GM03348 (cell line): ENCODE measurements at places on chromosomes 12 and 14.
A peak's percentile ranks its signal among the peaks of the same experiment; 100 is the strongest.

- no peak for DNase-seq
Observed at GRCh38 chr12:32272465-32272864, 126.9 kb upstream of the FGD4 start.

DNA sequence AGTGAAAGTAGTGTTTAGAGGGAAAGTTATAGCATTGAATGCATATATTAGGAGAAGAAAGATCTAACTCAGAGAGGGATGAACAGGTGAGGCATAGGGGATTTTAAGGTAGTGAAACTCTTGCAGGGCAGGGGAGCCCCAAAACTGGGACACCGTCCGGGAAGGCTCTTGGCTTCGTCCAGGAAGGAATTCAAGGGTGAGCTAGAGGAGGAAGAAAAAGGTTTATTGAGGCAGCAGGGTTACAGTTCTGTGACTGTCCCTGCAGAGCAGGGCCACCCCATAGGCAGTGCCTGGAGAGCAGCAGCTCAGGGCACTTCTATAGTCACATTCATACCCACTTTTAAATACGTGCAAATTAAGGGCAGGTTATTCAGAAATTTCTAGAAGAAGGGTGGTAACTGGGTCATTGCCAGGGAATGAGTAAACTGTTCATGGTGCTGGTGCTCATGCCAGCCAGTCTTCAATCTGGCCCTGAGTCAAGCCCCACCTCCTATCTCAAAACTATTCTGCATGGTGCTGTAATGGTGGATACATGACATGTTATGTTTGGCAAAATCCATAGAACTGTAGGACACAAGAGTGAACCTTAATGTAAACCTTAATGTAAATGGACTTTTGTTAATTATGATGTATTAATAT lies 1.2 kb upstream of the OAS1 start:
- no peak for DNase-seq

- DNase-seq = peak; percentile 79
Observed at GRCh38 chr14:99946652-99947489, 118.4 kb upstream of the EVL start.

- DNase-seq = peak; percentile 22
Observed at GRCh38 chr12:81078469-81079196, 754 bp downstream of the ACSS3 start.

DNA sequence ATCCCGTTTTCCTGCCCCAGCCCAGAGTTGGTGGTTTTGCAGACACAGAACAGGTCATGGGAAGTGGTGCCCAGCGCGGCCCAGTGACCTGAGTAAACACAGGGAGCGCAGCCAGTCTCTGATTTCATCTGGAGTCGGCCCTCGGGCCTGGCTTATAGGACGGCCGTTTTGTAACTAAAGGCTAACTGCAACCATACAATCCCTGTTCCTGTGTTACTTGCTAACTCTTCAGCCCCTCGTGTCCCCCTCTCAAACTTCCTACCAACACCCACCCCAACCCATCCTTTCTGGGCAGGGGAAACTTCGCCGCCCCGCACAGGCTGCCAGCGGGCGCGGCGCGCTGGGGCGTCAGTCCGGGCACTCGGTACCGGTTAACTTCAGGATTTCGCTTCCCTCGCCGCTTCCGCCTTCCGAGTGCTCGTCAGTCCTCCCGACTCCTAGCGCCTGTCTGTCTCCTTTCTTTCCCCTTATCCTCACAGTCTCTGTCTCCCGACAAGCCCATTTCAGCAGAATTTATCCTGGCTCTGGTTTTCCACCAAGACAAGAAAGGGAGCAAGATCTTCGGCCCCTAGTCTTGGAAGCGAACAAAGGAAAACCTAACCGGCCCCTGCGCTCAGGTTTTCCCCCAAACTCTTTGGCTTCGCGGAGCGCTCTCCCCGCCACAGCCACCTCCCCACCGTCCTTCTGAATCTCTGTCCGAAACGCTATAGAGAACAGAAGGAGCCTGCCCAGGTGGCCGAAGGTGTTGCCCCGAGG lies 2.0 kb downstream of the SIX1 start:
- peak; percentile 61 for DNase-seq

GRCh38 chr12:43636725-43637463 lies 84.9 kb upstream of the ADAMTS20 start:
- DNase-seq = no peak

- peak; percentile 85 for DNase-seq
Observed at GRCh38 chr12:12979731-12980259, 20.3 kb downstream of the HEBP1 start.

GRCh38 chr14:75206190-75206589 lies 29.8 kb upstream of the TMED10 start:
- no peak for DNase-seq

- DNase-seq = no peak
Observed at GRCh38 chr14:102629808-102630350, 37.4 kb downstream of the RCOR1 start.
